ENCODE measurements at places on chromosomes 3 and 15.

GRCh38 chr15:62599791-62600777, 435.0 kb upstream of the C2CD4B start:
- no peak for DNase-seq

- DNase-seq, result no peak
Observed at GRCh38 chr15:52103217-52104207, 9.1 kb downstream of the BCL2L10 start.

DNA sequence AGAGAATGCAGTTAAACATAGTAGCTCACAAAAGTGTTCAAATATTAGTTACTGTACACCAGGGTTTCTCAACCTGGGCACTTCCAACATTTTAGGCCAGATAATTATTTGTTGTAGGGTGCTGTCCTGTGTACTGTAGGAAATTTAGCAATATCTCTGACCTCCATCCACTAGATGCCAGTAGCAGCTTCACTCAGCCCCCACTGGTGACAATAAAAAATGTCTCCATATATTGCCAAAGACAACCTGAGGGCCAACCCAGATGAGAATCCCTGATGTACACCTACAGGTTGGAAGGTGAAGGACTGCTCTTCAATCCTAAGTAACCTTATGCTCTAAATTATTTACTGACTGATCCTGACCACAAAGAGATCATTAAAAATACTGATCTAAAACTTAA, 32.5 kb downstream of the DCUN1D1 start:
- DNase-seq, result no peak

DNA sequence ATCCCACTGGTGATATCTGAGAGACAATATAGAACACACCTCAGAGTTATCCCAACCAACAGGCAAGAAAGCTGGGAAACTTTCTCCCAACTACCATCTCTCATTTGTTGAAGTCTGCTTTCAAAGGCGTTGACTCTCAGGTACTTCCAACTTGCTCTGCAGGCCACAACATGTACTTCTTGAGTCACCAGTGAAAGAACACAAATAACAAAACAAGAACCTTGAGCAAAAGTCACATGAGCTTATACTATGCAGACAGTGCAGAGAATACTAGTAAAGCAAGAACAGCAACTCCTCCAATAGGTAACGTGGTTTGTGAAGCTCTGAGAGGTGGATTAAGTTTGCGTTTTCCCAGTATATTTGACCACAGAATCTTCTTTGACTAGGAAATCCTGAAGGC, 20.6 kb downstream of the SNTN start:
- no peak for DNase-seq

DNA sequence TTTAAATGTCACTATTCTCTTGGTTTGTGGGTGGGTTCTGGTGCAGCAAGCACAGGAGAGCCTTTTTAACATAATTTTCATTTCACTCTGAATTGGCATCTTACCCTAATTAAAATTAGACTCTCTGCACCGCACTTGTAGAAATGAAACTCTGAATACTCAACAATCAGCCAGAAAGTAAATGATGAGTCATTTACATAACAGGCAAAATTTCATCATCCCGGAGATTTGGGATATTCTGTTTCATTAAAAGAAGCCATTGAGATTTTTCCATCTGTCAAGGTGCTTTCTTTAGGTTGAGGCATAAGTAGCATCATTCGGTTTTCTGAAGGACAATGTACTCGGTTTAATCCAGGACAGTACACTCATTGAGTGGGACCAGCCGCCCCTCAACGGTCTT, 111.0 kb downstream of the RFTN1 start:
- no peak for DNase-seq

DNA sequence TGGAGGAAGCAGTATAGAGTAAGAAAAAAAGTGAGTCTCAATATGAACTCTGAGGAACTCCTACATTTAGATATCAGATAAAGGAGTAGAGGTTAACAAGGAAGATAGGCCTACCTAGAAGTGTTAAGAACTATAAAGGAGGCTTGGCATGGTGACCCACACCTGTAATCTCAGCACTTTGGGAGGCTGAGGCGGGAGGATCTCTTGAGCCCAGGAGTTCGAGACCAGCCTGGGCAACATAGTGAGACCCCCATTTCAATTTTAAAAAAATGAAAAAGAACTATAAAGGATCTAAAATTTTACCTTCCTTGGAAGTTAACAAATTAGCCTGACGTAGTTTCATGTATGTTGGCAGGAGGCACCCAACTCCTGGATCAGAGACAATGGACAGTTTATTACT, 14.5 kb downstream of the IREB2 start:
- DNase-seq, result no peak

DNA sequence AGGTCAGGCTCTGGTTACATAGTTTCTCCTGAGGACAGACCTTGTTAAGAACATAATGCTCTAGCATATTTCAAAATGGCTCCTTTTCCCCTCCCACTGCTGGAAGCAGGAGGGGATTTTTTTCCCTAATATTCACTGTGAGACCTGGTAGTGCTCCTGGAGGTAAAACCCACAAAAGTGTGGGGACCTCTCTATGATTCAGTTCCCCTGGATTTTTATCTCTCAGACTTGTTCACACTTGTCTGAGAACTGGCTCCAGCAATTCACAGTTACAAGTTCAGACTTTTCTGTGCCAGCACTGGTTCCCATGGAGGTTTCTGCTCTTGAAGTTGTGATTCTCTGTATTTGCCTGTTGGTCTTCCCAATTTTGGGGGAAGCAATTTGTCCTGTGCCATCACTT, 36.3 kb upstream of the PCOLCE2 start:
- no peak for DNase-seq

DNA sequence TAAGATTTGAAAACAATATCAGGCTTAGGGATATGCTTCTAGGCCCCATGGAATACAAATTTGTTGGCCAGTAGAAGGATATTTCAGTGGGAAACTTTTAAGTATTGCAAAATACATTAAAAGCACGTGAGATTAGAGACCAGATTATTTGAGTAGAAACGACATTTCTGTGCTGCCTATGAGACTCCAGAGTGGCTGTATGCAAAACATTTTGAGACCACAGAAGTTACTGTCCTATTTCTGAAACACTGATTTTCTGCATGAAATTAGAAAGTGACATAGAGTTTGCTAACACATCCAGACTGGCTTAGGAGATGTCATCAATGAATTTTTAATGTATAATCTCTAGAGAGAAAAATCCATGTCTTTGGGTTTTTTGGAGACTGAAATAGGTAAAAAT, 99.8 kb downstream of the KCNH8 start:
- no peak for DNase-seq

- no peak for DNase-seq
Observed at GRCh38 chr3:12363397-12364195, 74.7 kb downstream of the PPARG start.

GRCh38 chr3:177026505-177027277, 170.6 kb downstream of the TBL1XR1 start:
- no peak for DNase-seq

DNA sequence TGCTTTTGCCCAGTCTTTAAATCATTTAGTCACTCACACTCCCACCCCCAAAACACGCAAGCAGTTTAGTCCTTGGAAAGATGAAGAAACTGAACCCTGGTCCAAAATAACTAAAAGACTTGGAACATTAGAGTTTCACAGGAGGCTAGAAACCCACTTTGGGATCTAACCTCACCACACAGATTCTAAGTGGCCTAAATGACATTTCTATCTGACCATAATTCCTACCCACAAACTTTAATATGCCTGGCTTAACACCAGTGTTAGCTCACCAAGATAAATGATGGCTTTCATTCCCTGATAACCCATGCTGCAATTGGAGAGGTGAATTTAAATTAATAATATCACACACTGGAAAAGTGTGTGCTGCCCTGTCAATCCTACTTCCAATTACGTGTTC, 295.3 kb upstream of the UBE2E2 start:
- no peak for DNase-seq

GRCh38 chr15:55914446-55914845, 79.0 kb downstream of the NEDD4 start:
- DNase-seq, result no peak

- DNase-seq, result no peak
Observed at GRCh38 chr3:107740992-107741896, 218.5 kb downstream of the BBX start.

DNA sequence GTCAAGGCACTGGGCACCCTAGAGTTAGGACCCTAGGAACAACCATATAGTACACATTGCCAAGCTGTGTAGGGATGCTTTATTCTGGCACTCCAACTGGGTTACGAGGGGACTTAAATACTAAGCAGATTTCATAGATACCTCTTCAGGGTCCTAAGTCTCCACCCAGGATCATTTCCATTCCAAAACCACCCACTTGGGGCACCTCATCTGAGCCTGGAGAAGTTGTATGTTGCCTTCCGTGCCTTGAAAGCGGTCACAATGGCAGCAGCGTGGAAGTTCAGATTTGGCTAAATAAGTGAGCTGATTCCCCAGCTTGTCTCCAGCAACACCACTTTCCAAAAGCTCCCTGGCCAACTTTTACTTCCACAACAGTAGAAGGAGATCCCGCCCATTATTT, 4.6 kb downstream of the TMEM202 start:
- DNase-seq, result no peak

Data from stimulated activated CD4-positive, alpha-beta T cell treated with anti-CD3 and anti-CD28 coated beads, Interleukin-1b, Interleukin-23, amount 100 ng/mL, for 1 hour (primary cell).